ENCODE measurements at places on chromosomes 5 and 9.

DNA sequence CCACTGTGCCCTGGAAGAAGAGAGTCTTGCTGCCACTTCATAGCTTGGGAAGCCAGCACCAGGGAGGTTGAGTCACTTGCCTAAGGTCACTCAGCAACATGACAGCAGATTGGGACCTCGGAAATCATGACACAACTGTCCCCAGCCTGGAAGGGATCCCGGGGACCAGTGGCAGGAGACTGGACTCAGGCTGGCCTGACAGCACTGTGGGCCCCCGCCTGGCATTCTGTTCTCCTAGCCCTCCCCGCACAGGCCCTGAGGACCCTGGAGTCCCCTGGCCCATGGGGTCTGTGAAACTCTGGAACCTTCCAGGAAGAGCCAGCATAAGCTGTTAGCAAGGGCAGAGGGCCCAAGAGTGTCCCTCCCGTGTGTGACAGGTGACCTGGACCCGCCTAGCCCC lies 64.9 kb downstream of the COL5A1 start:
- DNase-seq, result no peak

GRCh38 chr9:120650352-120650751 lies 63.9 kb downstream of the MEGF9 start:
- DNase-seq, result no peak

DNA sequence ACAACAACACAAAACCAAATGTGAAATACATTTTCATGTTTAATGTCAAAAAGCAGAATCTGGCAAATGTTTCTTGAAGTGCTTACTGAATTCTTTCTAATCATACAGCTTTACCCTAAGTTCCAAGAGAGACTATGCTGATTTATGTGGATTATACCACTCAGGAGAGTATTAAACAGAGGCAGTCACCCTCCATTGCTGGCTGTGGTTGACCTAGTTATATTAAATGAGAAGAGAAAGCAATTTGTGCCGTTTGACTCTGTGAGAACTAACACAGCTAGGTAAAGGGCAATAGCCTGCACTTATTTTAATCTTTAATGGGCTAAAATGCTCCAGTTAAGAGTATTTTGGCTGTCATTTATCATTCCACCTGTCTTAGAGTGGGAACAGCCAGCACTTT lies 62.6 kb downstream of the ELL2 start:
- DNase-seq, result no peak

GRCh38 chr5:83072966-83073365 lies 4.2 kb downstream of the TMEM167A start:
- no peak for DNase-seq

DNA sequence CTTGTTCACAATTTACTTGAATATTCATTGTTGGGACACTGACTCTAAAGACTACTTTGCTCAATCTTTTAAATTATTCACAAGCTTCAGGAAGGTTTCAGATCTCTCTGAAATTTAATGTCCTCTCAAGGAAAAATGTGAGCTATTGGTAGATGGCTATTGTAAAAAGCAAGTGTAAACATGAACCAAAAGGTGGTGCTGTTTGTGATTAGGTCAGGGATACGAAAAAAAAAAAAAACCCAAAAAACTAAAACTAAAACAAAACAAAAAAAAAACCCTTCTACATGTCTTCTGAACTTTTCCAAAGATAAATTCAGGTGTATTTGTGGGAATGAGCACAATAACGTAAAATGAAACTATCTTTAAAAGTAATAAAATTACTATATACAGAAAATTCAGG lies 193.8 kb downstream of the SLF1 start:
- DNase-seq, result no peak

GRCh38 chr9:70463877-70464276 lies 49.4 kb upstream of the KLF9 start:
- DNase-seq, result no peak

GRCh38 chr5:72082048-72082447 lies 25.2 kb upstream of the MAP1B start:
- DNase-seq, result no peak

DNA sequence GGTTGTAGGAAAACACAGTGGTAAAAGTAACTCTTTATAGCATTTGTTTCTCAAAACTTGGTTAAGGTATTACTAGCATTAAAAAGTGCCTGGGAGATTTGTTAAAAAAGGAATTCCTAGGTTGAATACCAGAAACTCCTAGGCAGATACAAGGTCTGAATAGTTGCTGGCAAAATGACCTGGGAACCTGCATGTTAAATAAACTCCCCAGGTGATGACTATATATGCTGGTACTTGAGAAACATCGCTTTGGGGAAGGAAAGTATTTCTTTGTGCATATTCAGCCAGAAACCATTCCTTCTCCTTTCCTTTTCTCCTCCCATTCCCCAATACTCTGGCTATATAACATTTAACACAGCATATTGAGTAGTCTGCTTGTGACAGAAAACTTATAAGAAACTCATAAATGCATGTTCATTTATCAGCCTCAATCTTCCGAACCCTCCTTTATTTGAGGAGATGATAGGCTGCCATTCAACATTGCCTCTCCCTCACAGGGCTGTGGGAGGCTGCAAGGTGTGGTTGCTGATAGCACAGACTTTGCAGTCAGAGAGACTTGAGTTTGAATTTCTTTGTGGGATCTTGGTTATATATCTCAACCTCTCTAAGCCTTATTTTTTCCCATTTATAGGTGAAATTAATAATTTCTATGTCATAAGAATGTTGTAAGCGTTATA lies 28.7 kb downstream of the PCSK1 start:
- no peak for DNase-seq
